Stimulated activated naive B cell treated with anti-CD40 and anti-IgM and Interleukin-4, amounts not matched to agents 10 μg/mL and 1 μg/mL and 100 μg/mL, for 72 hours (primary cell): ENCODE measurements at places on chromosomes 4 and X.

GRCh38 chr4:79334783-79335182, 8.9 kb upstream of the NAA11 start:
- no peak for DNase-seq
- H3K27me3 ChIP-seq = no peaks in the 10 kb centered on the region
- no peak overlapping the region for H3K27ac ChIP-seq
- no peaks in the 10 kb centered on the region for H3K4me1 ChIP-seq

GRCh38 chr4:71283642-71284257, 55.1 kb upstream of the SLC4A4 start:
- DNase-seq = no peak
- no peak overlapping the region for H3K27ac ChIP-seq
- peaks cover 8% of the 10 kb centered on the region for H3K27me3 ChIP-seq
- no peaks in the 10 kb centered on the region for H3K4me1 ChIP-seq
- H3K36me3 ChIP-seq = no peaks in the 10 kb centered on the region

DNA sequence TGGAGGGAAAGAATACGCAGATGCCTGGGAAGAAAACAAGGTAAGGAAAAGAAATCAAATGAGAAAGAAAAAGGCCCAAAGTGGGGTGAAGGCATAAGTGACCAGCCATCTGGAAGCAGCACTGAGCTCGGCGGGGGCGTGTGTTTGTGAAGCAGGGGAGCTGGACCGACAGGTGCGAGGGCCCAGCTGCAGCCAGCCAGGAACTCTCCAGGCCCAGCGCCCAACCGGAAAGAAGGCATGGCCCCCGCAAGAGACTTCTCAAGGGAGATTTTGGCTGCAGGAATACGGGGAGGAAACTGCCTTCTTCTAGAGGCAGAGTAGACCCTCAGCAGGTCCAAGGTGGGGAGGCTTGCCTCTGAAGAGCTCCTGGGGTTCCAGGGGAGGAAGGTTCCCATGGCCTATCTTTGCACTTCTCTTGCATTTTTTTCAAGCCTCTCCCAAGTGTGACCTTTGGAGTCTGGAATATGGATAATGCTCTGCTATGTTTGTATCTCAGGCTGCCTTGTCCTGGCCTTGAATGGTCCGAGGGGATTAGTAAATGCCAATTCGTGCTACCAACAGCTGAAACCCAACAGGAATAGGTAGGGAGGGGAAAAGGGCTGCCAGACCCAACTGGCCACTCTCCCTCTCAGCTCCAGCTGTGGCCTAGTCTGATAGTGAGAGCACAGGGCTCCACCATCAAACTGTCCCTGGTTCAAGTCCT, 10.8 kb upstream of the CITED1 start:
- no peak for DNase-seq
- no peak overlapping the region for H3K4me3 ChIP-seq
- H3K27ac ChIP-seq = no peak overlapping the region
- H3K36me3 ChIP-seq = no peaks in the 10 kb centered on the region

- H3K4me3 ChIP-seq = no peak overlapping the region
- no peak overlapping the region for H3K27ac ChIP-seq
- H3K27me3 ChIP-seq = peaks cover 6% of the 10 kb centered on the region
- no peaks in the 10 kb centered on the region for H3K4me1 ChIP-seq
These were observed 11.2 kb upstream of the SYTL4 start for GRCh38 chrX:100743009-100743607.

DNA sequence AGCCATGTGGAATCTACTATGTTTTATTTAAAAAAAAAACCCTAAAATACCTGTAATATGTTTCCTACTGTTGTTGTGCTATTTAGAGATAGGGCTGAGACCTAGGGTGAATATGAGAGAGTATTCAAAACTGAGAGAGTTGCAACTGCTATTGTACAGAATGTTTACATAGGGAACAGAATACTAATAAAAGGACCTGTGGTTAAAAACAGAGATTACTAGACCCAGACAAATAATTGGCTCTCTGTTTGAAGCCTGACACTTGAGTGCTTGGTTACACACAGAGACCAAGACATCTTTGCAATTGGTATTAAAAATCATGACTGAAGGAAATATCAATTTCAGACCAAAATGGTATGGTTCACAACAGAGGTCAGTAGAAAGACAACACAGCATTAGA, 278.9 kb upstream of the GIMD1 start:
- no peaks in the 10 kb centered on the region for H3K36me3 ChIP-seq
- DNase-seq = no peak
- no peak overlapping the region for H3K4me3 ChIP-seq
- H3K27ac ChIP-seq = no peak overlapping the region

DNA sequence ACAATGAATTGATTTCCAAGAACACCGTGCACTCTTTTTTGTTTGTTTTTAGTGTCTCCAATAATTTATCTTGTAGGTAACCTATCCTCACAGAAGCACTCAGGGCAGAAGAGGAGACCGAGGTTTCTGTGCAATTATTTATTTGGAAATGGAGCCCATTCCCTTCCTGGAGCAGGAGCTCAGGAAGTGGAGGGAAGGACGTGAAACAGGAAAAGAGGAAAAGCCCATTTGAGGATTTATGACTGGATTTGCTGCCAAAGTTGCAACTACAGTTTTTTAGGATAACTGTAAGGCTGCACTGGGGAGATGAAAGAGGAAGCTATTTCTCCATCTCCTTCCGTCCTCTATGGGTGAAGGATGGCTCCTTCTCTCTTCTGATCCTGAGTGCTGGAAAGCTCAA, 31.7 kb upstream of the MXRA5 start:
- DNase-seq = no peak
- H3K4me3 ChIP-seq = no peak overlapping the region
- no peaks in the 10 kb centered on the region for H3K4me1 ChIP-seq
- H3K27me3 ChIP-seq = no peaks in the 10 kb centered on the region

DNA sequence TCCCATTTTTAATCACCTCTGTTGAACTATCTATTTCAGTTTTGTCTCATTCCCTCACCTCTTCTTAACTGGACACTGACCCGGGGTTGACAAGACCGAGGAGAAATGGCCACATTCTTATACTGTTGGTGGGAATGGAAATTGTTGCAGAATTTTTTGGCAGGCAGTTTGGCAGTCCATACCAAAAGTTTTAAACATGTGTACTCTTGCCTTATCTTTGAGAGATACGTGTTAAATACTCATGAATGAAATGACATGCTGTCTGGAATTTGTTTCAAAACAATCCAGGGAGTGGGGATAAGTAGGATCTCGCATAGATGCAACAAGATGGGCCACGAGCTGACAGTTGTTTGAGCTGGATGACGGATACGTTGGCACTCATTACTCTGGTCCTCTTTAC, 12.1 kb downstream of the FGFBP1 start:
- no peaks in the 10 kb centered on the region for H3K36me3 ChIP-seq
- peaks cover 15% of the 10 kb centered on the region for H3K4me1 ChIP-seq
- no peak for DNase-seq

DNA sequence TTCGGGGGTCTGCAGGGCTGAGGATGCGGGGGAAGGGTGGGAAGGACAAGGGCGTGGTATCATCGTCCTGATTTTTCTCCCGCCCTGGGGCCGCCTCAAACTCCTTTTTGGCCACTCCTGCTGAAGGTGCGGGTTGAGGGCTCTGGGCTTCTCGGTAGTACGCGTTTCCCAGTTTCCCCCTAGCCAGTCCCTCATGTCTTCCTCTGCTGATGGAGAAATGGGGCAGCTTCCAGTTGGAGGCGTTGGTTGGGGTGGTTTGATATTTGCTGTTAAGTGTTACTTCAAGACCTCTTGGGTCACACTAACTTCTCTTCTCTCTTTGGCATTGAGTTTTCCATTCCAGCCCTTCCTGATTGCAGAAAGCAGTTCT, 482 bp downstream of the GSTCD start:
- peak; percentile 0 for DNase-seq
- peaks cover 5% of the 10 kb centered on the region for H3K36me3 ChIP-seq
- H3K27ac ChIP-seq = peak overlapping the region; percentile 98
- no peaks in the 10 kb centered on the region for H3K27me3 ChIP-seq
- peaks cover 29% of the 10 kb centered on the region for H3K4me1 ChIP-seq
- peak overlapping the region; percentile 98 for H3K4me3 ChIP-seq

GRCh38 chr4:187478292-187479140, 517.1 kb upstream of the ZFP42 start:
- no peak overlapping the region for H3K27ac ChIP-seq
- no peak overlapping the region for H3K4me3 ChIP-seq
- no peak for DNase-seq
- no peaks in the 10 kb centered on the region for H3K36me3 ChIP-seq

GRCh38 chrX:10938365-10938923, 172.7 kb upstream of the HCCS start:
- H3K4me3 ChIP-seq = no peak overlapping the region
- H3K27me3 ChIP-seq = no peaks in the 10 kb centered on the region
- H3K4me1 ChIP-seq = no peaks in the 10 kb centered on the region
- H3K36me3 ChIP-seq = no peaks in the 10 kb centered on the region
- DNase-seq = no peak
- no peak overlapping the region for H3K27ac ChIP-seq

DNA sequence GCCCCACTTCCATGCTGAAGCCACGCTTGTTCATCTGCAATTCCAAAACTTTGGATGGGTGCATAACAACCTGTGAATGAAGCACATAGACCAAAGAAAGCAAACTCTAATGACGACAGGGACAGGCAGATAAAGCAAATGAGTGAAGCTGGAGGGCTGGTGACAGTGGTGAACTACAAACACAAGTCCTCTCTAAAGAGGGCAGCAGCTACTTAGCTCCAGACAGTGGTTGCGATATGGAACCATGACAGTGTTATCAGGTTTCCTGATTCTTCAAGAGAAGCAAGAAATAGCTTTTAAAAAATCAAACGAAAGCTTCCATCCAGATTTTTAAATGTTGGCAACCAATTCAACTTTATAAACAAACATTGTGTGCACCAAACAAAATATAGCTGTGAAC, 23.8 kb downstream of the NOX1 start:
- H3K27me3 ChIP-seq = no peaks in the 10 kb centered on the region
- peaks cover 5% of the 10 kb centered on the region for H3K36me3 ChIP-seq
- no peaks in the 10 kb centered on the region for H3K4me1 ChIP-seq
- H3K27ac ChIP-seq = no peak overlapping the region
- no peak for DNase-seq
- H3K4me3 ChIP-seq = no peak overlapping the region

GRCh38 chr4:123783151-123783790, 386.7 kb downstream of the SPRY1 start:
- no peak overlapping the region for H3K4me3 ChIP-seq
- H3K36me3 ChIP-seq = no peaks in the 10 kb centered on the region
- no peak for DNase-seq
- H3K27ac ChIP-seq = no peak overlapping the region

GRCh38 chr4:73067971-73068394, 1.5 kb downstream of the COX18 start:
- H3K4me3 ChIP-seq = peak overlapping the region; percentile 81
- peaks cover 41% of the 10 kb centered on the region for H3K4me1 ChIP-seq
- no peaks in the 10 kb centered on the region for H3K27me3 ChIP-seq
- H3K36me3 ChIP-seq = peaks cover 20% of the 10 kb centered on the region

- H3K4me1 ChIP-seq = no peaks in the 10 kb centered on the region
- H3K36me3 ChIP-seq = no peaks in the 10 kb centered on the region
- no peak overlapping the region for H3K27ac ChIP-seq
- DNase-seq = no peak
- H3K27me3 ChIP-seq = no peaks in the 10 kb centered on the region
These were observed 359.5 kb downstream of the DTHD1 start for GRCh38 chr4:36640876-36641275.

DNA sequence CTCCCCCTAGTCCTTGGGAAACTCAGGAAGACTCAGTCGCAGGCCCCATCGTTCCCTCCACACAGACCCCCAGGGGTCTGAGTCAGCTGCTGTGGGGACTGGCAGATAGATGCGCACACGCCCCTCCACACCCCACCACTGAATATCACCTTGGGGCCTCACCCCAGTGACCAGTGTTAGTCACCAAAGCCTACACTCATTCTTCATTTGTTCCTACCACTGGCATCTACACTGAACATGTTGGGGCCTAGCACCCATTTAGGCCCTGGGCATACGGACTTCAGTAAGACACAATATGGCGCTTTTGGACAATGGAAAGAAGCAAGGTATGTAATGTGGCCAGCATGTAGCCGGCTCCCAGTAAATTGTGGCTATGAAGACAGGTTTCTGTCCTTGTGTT, 154.1 kb upstream of the PJA1 start:
- peaks cover 10% of the 10 kb centered on the region for H3K27me3 ChIP-seq
- no peak for DNase-seq
- no peaks in the 10 kb centered on the region for H3K36me3 ChIP-seq
- no peak overlapping the region for H3K27ac ChIP-seq
- H3K4me1 ChIP-seq = no peaks in the 10 kb centered on the region

- H3K4me1 ChIP-seq = no peaks in the 10 kb centered on the region
- H3K27me3 ChIP-seq = no peaks in the 10 kb centered on the region
- no peak overlapping the region for H3K4me3 ChIP-seq
- H3K36me3 ChIP-seq = no peaks in the 10 kb centered on the region
- DNase-seq = no peak
These were observed 295.8 kb upstream of the SLC7A11 start for GRCh38 chr4:138537731-138538490.

GRCh38 chr4:31089815-31090214, 369.6 kb downstream of the PCDH7 start:
- H3K27me3 ChIP-seq = no peaks in the 10 kb centered on the region
- H3K4me3 ChIP-seq = no peak overlapping the region
- no peak for DNase-seq
- no peaks in the 10 kb centered on the region for H3K36me3 ChIP-seq
- H3K4me1 ChIP-seq = no peaks in the 10 kb centered on the region

- H3K4me1 ChIP-seq = peaks cover 64% of the 10 kb centered on the region
- H3K36me3 ChIP-seq = peaks cover 10% of the 10 kb centered on the region
- no peaks in the 10 kb centered on the region for H3K27me3 ChIP-seq
- no peak for DNase-seq
These were observed 7.2 kb downstream of the SH3BP2 start for GRCh38 chr4:2799971-2800690.

- H3K4me1 ChIP-seq = no peaks in the 10 kb centered on the region
- H3K4me3 ChIP-seq = no peak overlapping the region
- no peak overlapping the region for H3K27ac ChIP-seq
These were observed 30.1 kb downstream of the TEX13A start for GRCh38 chrX:105190252-105190853.

DNA sequence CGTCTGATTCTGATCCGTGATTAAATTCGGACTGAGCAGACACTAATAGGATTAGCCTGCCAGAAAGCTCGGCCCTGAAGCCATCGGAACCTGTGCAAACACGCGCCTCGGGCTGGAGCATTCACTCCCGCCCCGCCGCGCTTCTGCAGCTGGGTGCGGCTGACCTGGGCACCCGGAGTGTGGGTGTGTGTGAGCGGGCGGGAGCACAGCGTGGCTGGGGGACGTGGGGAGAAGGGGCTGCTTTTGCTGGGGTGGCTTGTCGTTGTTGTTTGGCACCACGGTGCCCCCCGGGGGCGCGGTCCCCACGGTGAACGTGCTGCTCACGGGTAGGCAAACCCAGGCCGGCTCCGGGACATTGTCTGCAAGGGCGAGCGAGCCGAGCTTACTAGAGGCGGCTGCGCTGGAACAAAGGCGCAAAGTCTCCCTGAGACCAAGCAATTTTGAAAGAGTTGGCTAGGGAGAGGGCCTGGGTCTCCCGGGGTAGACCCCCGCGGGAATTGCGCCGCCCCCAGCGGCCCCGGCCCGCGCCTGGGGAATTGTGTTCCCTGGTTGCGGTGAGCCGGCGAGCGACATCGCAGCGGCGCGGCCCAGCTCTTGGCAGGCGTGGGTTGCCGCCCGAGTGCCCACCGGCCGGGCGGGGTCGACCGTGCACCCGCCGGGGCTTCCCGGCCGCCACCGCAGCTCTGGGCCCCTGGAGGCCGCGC, 1.4 kb downstream of the MAMLD1 start:
- H3K27me3 ChIP-seq = peaks cover 30% of the 10 kb centered on the region
- DNase-seq = peak; percentile 27
- peak overlapping the region; percentile 70 for H3K4me3 ChIP-seq
- peak overlapping the region; percentile 25 for H3K27ac ChIP-seq
- H3K4me1 ChIP-seq = peaks cover 23% of the 10 kb centered on the region
- no peaks in the 10 kb centered on the region for H3K36me3 ChIP-seq
